ENCODE measurements at places on chromosomes 11 and 22.

DNA sequence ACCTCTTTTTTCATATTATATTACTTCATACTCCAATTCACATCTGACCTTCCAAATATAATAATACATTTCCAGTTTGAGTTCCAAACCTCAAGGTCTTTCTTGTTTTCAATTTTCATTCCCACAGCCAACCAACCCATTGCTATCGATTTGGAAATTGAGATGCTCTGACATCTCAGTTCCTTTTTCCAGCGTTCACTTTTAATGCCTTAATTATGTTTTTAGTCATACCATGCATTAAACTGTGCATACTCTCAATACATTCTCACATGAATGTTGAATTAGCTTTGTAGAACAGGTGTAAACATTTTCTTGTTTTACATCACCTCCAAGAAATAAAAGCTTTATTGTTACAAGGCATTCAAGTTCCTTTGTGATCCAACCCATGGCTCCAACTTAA lies 294.2 kb upstream of the ANO3 start:
- DNase-seq, result no peak

GRCh38 chr22:24181088-24181995 lies at the start of gene SUSD2:
SUSD2 (plus strand) TSS chr22:24181487; CDS start chr22:24181520, 33 bp downstream.
- no peak for DNase-seq

DNA sequence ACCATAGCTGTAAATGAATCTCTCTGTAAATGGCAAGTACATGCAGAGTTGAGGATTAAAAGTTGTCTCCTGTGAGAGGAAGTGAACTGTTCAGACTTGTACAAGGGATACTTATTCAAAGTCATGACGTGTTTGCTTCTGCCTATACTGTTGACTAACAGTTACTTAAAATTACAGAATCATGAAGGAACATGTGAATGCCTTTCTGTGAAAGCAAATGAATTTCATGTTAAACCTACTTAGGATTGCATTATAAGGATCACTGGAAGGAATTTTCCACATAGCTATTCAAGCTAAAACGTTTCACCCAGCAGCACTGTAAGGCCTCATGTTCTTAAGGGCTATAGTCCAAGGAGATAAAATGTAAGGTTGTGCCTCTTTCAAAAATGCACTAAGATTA lies 93.4 kb upstream of the BIRC3 start:
- no peak for DNase-seq

GRCh38 chr11:57972013-57972367 lies 51.7 kb upstream of the OR9Q1 start:
- DNase-seq, result no peak

DNA sequence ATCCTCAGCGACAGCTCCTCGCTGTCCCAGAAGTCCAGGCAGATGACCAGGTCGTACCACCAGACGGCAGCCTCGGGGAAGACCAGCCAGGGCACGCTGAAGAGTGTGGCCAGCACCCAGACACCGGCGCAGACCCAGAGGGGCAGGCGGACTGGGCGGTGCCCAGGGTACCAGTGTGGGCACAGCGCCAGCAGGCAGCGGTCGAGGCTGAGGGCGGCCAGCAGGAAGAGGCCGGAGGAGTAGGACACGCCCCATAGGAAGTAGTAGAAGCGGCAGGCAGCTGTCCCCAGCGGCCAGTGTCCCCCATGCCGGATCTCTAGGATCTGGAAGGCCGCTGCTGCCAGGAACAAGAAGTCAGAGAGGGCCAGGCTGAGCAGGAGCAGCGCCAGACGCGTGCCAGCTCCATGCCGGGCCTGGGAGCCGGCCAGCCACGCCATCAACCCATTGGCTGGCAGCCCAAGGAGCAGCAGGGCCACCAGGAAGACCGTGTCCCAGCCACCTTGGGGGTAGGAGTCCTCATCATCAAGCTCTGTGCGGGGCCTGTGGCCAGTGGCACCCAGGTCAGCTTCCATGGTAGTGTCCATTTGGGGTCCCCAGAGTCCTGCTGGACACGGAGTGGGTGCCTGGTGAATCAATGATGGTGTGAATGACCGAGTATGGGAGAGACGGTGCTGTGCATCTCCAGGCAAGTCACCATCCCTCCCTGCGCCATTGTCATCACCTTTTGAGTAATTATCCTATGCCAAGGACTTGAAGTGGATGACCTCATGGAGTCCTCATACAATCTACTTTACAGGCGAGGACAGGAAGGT lies at the start of gene GPR152:
TSS of gene GPR152 (minus strand) at position 589 of the 812 bp plus-strand sequence. CDS start at position 584, 5 bp downstream.
- DNase-seq, result no peak

- no peak for DNase-seq
Measured at GRCh38 chr11:134229126-134229790, 4.8 kb downstream of the VPS26B start.

DNA sequence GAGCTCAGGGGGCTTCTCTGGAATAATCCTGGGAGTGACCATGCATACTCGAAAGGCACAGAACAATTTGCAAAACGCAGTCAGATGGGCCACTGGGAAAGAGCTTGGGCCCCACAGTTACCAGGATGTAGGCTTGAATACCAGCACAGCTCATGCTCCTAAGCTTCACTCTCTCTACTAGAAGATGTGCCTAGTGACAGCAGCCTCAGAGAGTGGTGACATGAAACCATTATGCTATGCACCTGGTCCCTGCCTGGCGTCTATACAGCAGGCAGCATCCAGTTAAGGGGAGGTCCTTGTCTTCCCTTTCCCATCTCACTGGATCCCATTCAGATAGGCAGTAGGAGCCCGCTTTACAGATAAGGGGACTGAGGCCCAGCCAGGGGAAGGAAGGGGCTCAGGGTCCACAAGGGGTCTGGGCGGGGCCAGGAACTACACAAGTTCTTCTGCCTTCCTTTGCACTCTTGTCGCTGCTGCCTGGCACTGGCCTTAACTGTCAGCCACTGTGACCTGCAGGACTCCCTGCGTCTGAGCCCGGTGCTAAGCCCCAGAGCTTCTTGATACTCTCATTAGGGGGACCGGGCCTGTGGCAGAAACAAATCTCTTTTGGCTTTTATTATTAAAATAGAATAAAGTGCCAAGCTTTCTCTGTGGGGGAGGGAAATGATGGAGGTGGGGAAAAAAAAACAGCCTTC lies 21.2 kb upstream of the RASD2 start:
- DNase-seq, result no peak

DNA sequence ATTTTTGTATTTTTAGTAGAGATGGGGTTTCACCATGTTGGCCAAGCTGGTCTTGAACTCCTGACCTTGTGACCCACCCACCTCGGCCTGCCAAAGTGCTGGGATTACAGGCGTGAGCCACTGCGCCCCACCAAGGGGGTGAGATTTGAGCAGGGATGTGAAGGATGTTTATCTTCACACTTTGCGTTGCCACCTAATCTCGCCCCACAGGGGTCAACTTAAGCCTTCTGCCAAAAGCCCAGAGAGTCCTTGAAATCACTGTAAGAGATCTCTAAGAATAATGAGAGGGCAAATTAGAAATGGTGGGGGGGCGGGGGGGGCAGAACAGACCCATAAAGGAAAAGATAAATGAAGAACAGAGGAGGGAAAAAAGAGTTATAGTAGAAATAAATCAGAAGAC lies 158.3 kb upstream of the TIMP3 start:
- no peak for DNase-seq

DNA sequence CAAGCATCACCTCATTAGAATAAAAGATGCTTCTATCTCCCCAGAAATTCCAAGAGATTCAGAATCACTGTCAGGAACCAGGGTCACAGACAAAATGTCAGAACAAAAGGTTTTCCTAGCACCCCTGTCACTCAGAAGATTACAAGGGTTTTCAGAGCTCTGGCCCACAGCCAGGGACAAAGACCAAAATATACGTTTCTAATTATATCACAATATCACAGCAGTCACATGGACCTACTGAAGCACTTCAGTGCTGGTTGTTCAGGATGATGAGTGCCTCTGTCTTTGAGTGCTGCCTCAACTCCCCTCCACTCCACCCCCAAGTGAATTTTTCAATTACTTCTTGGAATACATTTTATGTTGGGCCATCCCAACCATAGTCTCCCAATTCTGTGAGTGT lies 21.9 kb upstream of the RTL6 start:
- no peak for DNase-seq

GRCh38 chr11:110491577-110492320 lies 62.0 kb downstream of the FDX1 start:
- DNase-seq, result no peak

- no peak for DNase-seq
Measured at GRCh38 chr11:9769621-9770020, 105.7 kb downstream of the SWAP70 start.
